ENCODE measurements at places on chromosomes 4 and X.

- no peaks in the 10 kb centered on the region for H3K36me3 ChIP-seq
- H3K4me1 ChIP-seq = no peaks in the 10 kb centered on the region
- H3K27me3 ChIP-seq = no peaks in the 10 kb centered on the region
- H3K27ac ChIP-seq = no peak overlapping the region
- no peak for DNase-seq
- no peak overlapping the region for H3K4me3 ChIP-seq
These were observed 44.1 kb downstream of the FGFBP1 start for GRCh38 chr4:15894393-15894792.

GRCh38 chrX:129755779-129756650 is 17.2 kb downstream of the XPNPEP2 start:
- DNase-seq = no peak
- no peaks in the 10 kb centered on the region for H3K36me3 ChIP-seq
- no peak overlapping the region for H3K4me3 ChIP-seq
- no peaks in the 10 kb centered on the region for H3K27me3 ChIP-seq
- no peak overlapping the region for H3K27ac ChIP-seq
- no peaks in the 10 kb centered on the region for H3K4me1 ChIP-seq

- no peak overlapping the region for H3K4me3 ChIP-seq
- H3K36me3 ChIP-seq = no peaks in the 10 kb centered on the region
- H3K4me1 ChIP-seq = no peaks in the 10 kb centered on the region
- no peak overlapping the region for H3K27ac ChIP-seq
- DNase-seq = no peak
These were observed 131.3 kb downstream of the IL1RAPL2 start for GRCh38 chrX:104697294-104697693.

GRCh38 chr4:138843616-138844015 is 172.0 kb upstream of the NOCT start:
- H3K27ac ChIP-seq = no peak overlapping the region
- H3K27me3 ChIP-seq = no peaks in the 10 kb centered on the region
- H3K4me1 ChIP-seq = no peaks in the 10 kb centered on the region
- DNase-seq = no peak
- H3K4me3 ChIP-seq = no peak overlapping the region

- H3K36me3 ChIP-seq = no peaks in the 10 kb centered on the region
- H3K27ac ChIP-seq = no peak overlapping the region
- DNase-seq = no peak
- no peaks in the 10 kb centered on the region for H3K27me3 ChIP-seq
- H3K4me3 ChIP-seq = no peak overlapping the region
These were observed 129.0 kb downstream of the ARAP2 start for GRCh38 chr4:36115312-36115711.

GRCh38 chr4:20299515-20299914 is 47.8 kb downstream of the SLIT2 start:
- no peak overlapping the region for H3K4me3 ChIP-seq
- H3K36me3 ChIP-seq = no peaks in the 10 kb centered on the region
- DNase-seq = no peak
- no peak overlapping the region for H3K27ac ChIP-seq
- no peaks in the 10 kb centered on the region for H3K27me3 ChIP-seq

DNA sequence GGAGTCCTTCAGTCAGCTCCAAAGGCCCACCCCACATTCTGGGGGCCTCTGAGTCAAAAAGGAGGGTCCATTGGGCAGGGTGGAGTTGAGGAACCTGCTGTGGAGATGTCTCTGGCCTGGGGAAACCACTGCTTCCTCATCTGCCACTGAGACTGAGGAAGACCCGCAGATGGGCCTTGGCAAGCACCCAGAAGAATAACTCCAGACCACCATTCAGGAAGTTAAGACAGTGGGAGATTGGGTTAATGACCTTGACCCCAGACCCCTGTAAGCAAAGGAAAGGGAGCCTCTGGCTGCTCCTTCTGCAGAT is 8.1 kb upstream of the HSD17B10 start:
- H3K4me1 ChIP-seq = no peaks in the 10 kb centered on the region
- no peaks in the 10 kb centered on the region for H3K27me3 ChIP-seq
- no peaks in the 10 kb centered on the region for H3K36me3 ChIP-seq
- H3K4me3 ChIP-seq = no peak overlapping the region
- H3K27ac ChIP-seq = no peak overlapping the region

DNA sequence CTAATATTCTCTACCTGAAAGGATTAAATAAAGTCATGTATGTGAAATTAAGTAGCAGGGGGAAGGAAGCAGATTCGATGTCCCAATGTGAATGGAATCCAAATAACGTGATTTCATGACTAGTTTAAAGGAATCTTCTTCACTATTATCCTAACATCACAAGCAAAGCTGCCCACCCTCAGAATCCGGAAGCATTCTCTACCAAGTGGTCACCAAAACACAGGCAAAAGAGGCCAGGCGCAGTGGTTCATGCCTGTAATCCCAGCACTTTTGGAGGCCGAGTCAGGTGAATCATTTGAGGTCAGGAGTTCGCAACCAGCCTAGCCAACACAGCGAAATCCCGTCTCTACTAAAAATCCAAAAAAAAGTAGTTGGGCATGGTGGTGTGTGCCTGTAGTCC is 212.9 kb downstream of the LDB2 start:
- no peak overlapping the region for H3K4me3 ChIP-seq
- H3K27ac ChIP-seq = no peak overlapping the region
- no peaks in the 10 kb centered on the region for H3K36me3 ChIP-seq
- no peaks in the 10 kb centered on the region for H3K4me1 ChIP-seq

- H3K4me1 ChIP-seq = no peaks in the 10 kb centered on the region
- no peaks in the 10 kb centered on the region for H3K27me3 ChIP-seq
- H3K4me3 ChIP-seq = no peak overlapping the region
These were observed 43.9 kb upstream of the CCDC149 start for GRCh38 chr4:24956763-24957162.

GRCh38 chr4:107685740-107686139 is 34.3 kb downstream of the PAPSS1 start:
- no peaks in the 10 kb centered on the region for H3K36me3 ChIP-seq
- no peak for DNase-seq
- no peaks in the 10 kb centered on the region for H3K27me3 ChIP-seq
- H3K27ac ChIP-seq = no peak overlapping the region
- no peak overlapping the region for H3K4me3 ChIP-seq

DNA sequence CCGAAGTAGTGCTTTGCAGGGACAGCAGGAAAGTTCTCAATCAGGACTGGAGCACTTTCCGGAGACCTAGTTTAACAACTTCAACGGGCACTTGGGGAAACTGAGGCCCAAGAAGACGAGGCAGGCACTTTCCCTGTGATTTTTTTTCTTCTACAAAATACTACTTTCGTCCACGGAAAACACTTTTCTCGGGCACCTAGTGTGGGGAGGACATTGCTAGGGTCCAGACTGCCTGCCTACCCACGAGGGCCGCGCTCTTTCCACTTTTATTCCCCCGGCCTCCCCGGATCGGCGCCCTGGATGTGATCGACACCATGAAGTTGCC is 125.4 kb upstream of the CXorf66 start:
- no peaks in the 10 kb centered on the region for H3K27me3 ChIP-seq
- no peaks in the 10 kb centered on the region for H3K36me3 ChIP-seq
- H3K27ac ChIP-seq = no peak overlapping the region
- peak overlapping the region; percentile 53 for H3K4me3 ChIP-seq
- no peak for DNase-seq

GRCh38 chrX:100379388-100379986 is 30.6 kb downstream of the PCDH19 start:
- no peaks in the 10 kb centered on the region for H3K4me1 ChIP-seq
- no peaks in the 10 kb centered on the region for H3K36me3 ChIP-seq
- no peaks in the 10 kb centered on the region for H3K27me3 ChIP-seq
- no peak overlapping the region for H3K27ac ChIP-seq

- H3K36me3 ChIP-seq = no peaks in the 10 kb centered on the region
- peaks cover 2% of the 10 kb centered on the region for H3K4me1 ChIP-seq
- no peak for DNase-seq
- no peak overlapping the region for H3K27ac ChIP-seq
These were observed 88.3 kb upstream of the CITED1 start for GRCh38 chrX:72393836-72394517.

DNA sequence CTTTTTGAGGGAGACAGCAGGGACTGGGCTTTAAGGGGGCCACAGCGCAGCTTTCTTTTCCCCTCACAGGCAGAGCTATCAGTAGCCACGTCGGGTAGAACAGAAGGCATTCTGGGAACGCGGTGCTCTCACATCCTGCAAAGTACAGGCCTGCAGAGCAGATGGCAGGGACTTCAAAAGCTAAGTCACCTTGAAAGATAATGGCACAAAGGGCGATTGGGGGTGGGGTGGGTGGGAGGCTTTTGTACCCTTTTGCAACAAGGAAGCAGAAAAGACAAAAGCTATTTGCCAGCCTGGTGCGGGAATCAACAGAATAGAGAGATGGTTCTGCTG is 93.9 kb downstream of the PHKA2 start:
- H3K4me1 ChIP-seq = peaks cover 5% of the 10 kb centered on the region
- no peak overlapping the region for H3K4me3 ChIP-seq

DNA sequence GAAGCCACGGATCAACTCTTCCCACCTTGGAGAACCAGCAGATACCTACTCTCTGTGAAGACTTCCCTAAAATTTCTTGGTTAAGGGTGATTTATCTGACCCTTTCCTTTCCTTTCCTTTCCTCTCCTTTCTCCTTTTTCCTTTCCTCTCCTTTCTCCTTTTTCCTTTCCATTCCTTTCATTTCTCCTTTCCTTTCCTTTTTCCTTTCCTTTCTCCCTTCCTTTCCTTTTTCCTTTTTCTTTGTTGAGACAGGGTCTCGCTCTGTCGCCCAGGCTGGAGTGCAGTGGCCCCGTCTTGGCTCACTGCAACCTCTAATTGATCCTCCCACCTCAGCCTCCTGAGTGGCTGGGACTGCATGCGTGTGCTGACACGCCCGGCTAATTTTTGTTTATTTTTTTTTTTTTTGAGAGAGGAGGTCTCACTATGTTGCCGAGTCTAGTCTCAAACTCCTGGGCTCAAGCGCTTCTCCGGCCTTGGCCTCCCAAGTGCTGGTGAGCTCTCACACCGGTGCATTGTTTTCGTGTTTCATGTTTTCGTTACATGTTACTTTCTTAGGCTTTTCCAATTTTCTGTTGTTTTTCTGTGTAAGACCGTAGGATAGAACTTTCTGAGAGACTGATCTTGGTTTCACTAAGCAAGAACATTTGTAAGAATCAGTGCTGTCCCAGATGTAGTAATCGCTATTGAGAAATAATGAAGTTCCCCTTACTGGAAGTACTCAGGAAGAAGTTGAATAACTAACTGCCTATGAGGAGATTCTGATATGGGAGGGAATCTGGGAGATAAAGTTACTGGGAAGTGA is 2.0 kb downstream of the TMEM165 start:
- H3K27ac ChIP-seq = no peak overlapping the region
- H3K4me1 ChIP-seq = no peaks in the 10 kb centered on the region
- no peak for DNase-seq
- H3K36me3 ChIP-seq = no peaks in the 10 kb centered on the region
- peak overlapping the region; percentile 89 for H3K4me3 ChIP-seq

- DNase-seq = no peak
- no peaks in the 10 kb centered on the region for H3K4me1 ChIP-seq
- H3K27me3 ChIP-seq = no peaks in the 10 kb centered on the region
- H3K36me3 ChIP-seq = no peaks in the 10 kb centered on the region
- no peak overlapping the region for H3K27ac ChIP-seq
These were observed 53.3 kb upstream of the LAS1L start for GRCh38 chrX:65587616-65588526.

GRCh38 chr4:120447774-120448173 is 381.1 kb upstream of the MAD2L1 start:
- no peaks in the 10 kb centered on the region for H3K27me3 ChIP-seq
- H3K27ac ChIP-seq = no peak overlapping the region
- DNase-seq = no peak
- no peaks in the 10 kb centered on the region for H3K4me1 ChIP-seq

All from iPS DF 6.9 (cell line).